ENCODE measurements at places on chromosomes 2 and 18.

DNA sequence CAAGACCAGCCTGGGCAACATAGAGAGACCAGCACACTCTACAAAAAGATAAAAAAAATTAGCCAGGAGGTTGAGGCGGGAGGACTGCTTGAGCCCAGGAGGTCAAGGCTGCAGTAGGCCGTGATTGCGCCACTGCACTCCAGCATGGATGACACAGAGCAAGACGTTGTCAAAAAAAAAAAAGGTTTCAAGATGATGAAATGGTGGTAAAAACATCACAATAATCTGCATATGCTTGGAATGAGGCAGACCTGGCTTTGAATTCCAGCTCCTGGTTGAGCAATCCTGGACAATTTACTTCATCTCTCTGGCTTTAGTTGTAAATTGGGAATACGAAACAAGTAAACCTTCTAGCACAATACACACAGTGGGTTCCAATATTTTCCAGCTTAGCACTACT lies 24.1 kb downstream of the USP40 start:
- ATAC-seq, result no peak

GRCh38 chr18:8959551-8960135 lies 142.9 kb upstream of the NDUFV2 start:
- ATAC-seq, result no peak

DNA sequence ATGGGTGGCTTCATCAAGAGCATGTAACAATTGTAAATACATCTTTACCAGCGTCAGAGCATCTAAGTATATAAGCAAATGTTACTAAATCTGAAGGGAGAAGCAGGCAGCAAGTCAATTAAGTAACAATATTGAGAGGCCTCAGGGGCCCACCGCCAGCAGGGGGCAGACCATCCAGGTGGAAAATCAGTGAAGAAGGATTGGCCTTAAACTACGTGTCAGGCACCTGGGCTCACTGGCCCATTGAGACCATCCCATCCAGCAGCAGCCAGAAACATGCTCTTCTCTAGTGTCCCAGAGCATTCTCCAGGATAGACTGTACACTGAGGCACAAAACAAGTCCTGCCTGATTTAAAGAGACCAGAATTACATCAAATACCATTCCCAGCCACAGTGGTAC lies 96.2 kb upstream of the SNTG2 start:
- ATAC-seq, result peak; percentile 53

- no peak for ATAC-seq
Measured at GRCh38 chr2:179626261-179626660, 235.2 kb downstream of the ZNF385B start.

- no peak for ATAC-seq
Measured at GRCh38 chr2:132790207-132790785, 120.3 kb upstream of the LYPD1 start.

DNA sequence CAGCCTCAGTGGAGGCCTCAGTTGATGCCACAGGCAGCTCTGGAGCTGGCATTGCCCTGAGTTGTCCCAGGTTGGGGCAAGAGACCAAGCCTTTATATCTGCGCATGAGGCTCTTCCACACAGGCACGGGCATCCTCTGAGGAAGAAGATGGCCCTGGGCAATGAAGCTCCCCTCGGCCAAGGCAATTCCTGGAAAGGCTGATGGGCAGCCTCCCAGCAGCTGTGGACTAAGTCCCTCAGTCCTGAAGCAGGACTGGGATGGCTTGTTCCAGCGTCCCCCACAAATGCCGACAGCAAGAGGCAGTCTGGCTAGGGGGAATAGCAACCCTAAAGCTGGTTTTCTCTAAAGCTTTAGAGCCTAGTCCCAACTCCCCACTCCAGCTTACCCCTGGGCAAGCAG lies 90.0 kb downstream of the TFCP2L1 start:
- no peak for ATAC-seq

DNA sequence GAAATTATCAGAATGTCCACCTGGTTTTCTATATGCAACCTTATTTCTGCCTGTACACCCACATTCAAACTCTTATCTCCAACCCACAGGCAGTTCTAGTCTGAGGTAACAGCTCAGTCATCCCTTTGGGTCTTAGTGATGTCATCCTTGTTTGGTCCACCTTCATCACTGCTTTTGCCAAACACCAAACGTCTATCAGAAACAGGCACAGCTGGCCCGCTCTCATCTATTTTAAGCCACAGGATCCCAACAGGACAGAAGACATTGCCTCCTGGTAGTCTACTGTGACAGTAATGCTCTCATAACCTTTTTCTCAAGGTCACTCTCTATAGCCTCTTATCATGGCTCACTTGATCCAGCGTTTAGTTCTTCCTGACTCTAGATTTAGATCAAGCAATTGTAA lies 99.0 kb upstream of the CHAC2 start:
- ATAC-seq, result no peak

DNA sequence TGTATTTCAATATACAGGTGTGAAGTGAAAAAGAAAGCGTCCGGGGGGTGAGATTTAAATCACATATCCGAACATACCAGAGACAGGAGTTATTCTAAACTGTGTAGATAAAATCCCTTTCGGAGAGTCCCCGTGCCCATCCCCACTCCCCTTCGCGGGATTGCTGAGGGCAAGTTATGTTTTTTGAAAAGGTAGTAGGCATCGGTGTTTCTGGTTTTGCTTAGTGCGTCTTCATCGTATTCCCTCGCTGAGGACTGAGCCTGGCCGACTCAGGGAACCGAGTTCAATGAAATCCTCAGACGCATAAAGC lies 583.4 kb downstream of the ZEB2 start:
- ATAC-seq, result peak; percentile 6

- ATAC-seq, result no peak
Measured at GRCh38 chr2:200397785-200398184, 91.3 kb downstream of the SPATS2L start.

- ATAC-seq, result no peak
Measured at GRCh38 chr2:233051241-233052149, 8.6 kb upstream of the INPP5D start.

DNA sequence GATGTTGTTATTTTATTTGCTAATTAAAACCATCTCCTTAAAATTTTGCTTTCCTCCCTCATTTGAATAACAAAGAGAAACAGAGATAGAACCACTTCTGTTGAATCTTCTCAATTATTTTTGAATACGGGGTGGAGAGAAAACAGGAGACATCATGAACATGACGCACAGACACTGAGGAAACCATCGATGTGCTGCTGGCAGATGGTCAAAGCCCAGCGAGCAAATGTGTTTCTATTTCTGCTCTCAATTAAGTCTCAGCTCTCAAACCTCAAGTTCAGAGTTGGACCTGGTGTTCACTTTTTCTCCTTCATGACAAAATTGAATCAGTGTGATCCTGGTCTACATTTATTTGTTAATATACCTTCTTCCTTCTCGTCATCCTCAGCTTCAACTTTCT lies 36.1 kb upstream of the TWIST2 start:
- no peak for ATAC-seq

DNA sequence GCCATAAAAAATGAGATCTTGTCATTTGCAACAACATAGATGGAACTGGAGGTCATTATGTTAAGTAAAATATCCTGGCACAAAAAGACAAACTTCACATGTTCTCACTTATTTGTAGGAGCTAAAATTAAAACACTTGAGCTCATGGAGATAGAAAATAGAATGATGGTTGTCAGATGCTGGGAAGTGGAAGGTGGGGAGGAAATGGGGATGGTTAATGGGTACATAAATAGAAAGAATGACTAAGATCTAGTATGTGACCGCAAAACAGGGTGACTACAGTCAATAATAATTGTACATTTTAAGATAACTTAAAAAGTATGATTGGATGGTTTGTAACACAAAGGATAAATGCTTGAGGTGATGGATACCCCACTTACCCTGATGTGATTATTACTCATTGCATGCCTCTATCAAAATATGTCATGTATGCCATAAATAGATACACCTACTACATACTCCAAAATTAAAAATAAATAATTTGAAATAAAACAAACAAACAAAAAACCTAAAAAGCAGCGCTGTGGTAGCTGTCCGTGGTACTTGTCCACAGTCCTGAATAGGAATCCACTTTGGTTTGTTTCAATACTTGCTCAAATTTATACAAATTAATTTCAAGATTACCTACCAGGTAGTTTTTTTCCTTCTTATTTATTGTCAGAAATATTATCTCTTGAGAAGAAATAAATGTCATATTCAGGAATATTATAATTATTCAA lies 224.5 kb downstream of the DLGAP1 start:
- no peak for ATAC-seq

GRCh38 chr2:235088496-235088921 lies 136.7 kb downstream of the SH3BP4 start:
- no peak for ATAC-seq

DNA sequence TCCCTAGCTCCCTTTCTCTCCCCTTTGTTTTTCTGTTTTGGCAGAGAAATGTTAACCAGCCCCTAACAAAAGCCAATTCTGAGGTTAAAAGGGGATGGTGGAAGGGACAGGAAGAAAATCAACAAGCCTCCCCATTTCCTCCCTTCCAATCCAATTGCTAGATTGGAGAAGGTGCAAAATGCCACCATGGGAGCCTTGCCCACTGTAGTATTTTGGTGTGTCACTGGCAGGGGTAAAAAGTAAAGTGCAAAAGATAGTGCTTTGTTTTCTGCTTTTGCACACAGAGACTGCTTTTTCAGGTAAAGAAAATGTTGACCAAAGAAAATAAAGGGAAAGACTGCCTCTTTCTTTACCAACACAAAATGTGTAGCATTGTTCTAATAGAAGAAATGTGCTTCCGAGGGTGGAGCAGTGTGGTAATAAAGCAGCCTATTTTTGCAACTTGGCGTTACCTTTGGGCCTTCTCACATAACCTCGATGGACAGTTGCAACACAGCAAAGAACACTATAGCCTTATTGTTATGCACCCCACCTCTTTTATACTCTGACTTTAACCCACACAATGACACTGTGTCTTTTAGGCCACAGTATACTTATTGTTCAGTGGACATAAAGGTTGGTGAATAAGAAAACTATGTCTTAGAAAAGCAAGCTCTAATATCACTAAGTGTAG lies 861.8 kb downstream of the BCL11A start:
- no peak for ATAC-seq

- no peak for ATAC-seq
Measured at GRCh38 chr18:75213611-75214331, 3.2 kb downstream of the TSHZ1 start.

DNA sequence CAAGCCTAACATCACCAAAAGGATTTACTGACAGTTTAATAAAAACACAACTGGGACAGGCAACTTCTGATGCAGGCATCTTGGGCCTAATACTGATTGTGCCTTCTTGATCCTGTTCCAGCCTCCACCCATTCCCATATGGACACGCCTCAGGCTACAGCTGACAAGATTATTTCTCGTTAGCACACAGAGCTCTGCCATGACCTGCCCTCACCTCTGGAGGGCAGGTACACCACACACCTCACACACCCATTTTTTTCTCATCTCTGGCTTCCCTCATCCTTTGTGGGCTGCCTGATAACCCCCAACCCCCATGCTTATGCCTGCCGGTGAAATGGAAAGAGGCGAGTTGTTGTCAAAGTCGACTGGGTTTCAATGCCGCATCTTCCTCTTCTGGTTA lies 147.0 kb downstream of the ANTXR1 start:
- ATAC-seq, result no peak

GRCh38 chr18:58388736-58389135 lies 240.2 kb downstream of the ALPK2 start:
- ATAC-seq, result no peak

- ATAC-seq, result no peak
Measured at GRCh38 chr2:120926463-120927264, 191.0 kb downstream of the GLI2 start.

GRCh38 chr2:8625399-8626300 lies 56.2 kb upstream of the ID2 start:
- no peak for ATAC-seq

DNA sequence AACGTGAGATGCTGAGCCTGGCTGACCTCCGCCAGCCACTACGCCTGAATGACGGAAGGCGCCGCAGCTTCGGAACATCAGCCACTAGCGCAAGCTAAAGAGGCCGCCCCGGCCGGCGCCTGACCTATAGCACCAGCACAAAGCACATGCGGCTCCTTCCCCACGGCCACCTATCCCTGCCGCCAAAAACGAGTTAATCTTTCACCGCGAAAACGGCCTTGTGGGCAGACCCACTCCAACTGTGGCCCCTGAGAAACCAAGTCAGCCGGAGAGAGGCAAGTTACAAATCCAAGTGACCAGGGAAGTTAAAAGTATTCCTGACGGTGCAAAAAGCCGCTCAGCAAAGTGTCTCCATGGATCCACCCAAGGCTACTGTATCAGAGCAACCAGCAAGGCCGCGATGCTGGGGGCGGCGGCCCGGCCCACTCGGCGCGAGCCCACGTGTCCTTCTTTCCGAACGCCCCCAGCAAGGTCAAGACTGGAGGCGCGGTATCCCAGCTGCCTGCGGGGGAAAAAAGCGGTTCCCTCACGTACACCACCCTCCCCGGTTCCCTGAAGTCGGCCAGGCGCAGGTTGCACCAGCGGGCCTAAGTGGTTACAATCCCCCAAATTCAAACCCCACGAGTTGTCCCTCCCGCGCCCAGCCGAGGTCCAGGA lies 575 bp downstream of the HSPD1 start:
- peak; percentile 22 for ATAC-seq

DNA sequence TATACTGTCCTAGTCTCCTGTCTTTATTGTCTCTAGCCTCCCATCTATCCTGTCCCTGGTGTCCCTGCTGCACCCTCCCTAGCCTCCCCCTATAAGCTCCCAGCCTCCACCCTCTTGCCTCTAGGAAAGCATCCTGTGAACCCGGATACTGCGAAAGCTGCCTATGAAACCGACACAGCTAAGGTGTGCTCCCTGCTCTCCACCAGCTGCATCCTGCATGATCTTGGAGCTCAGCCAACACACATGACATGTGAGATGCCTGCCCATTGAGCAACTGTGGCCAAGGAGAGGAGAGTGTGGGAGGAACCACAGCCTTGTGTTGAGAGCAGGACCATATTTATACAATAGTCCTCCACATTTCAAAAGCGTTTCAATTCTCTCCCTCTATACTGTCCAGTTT lies 187.1 kb downstream of the ZBTB7C start:
- ATAC-seq, result peak; percentile 79

DNA sequence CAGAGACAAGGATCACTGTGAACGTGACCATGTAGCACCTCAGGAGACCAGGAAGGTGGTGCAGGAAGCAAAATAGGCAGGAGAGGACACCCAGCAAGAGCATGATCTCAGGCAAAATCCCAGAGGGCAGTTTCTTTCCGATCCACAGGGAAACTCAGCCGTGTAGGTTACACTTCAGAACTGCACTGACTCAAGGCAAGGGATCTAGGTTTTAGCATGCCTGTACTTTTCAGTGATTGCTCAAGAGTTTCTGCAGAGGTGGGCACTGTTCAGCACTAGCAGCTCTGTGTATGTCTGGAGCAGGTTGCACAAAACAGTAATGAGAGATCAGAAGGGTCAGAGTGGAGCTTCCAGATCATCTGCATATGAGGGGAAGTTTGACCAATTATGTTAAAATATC lies 116.7 kb upstream of the RNF152 start:
- ATAC-seq, result no peak

GRCh38 chr2:16332681-16333557 lies 332.7 kb downstream of the CYRIA start:
- no peak for ATAC-seq

GRCh38 chr2:73291093-73291460 lies 2.3 kb downstream of the EGR4 start:
- no peak for ATAC-seq
